ENCODE measurements at places on chromosomes 6 and 20.

DNA sequence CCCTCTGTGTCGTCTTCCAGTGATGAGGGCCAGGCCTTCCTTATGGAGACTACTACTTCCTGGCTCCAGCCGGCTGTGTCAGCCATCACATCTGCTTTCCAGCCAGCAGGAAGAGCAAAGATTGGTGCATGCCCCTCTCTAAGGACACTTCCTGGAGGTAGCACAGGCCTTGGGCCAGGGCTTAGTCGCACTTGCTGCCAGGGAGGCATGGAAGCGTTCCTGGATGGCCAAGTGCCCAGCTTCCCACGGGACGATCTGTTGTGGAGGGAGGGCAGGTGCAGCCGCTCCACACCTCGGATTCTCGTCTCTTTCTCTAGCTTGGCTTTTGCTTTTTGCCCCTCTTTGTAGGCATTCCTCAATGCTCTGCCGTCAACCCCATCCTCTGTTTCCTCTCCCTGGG is 11.9 kb downstream of the ERMARD start:
- no peak for DNase-seq

DNA sequence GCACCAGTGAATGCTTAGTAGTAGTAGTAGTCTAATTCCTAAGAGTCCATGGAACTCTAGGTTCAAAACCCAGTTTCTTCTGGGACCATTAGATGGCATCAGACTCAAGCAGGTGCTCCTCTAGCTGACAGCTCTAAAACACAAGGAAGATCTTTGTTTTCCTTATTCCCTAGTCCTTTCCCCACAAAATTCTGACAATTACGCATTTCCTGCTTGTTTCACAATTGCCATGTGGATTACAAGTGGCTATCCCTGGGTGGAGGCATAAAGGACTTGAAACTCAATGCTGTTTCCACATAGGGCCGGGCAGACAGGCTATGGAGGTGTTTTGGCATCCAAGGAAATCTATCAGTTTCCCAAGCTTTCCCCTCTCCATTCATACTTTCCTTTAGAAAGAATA is 9.2 kb upstream of the HLA-DOB start:
- no peak for DNase-seq

GRCh38 chr6:109628158-109629000 is 62.6 kb downstream of the AK9 start:
- DNase-seq, result no peak

GRCh38 chr6:162198925-162199324 is 528.6 kb downstream of the PRKN start:
- DNase-seq, result no peak

DNA sequence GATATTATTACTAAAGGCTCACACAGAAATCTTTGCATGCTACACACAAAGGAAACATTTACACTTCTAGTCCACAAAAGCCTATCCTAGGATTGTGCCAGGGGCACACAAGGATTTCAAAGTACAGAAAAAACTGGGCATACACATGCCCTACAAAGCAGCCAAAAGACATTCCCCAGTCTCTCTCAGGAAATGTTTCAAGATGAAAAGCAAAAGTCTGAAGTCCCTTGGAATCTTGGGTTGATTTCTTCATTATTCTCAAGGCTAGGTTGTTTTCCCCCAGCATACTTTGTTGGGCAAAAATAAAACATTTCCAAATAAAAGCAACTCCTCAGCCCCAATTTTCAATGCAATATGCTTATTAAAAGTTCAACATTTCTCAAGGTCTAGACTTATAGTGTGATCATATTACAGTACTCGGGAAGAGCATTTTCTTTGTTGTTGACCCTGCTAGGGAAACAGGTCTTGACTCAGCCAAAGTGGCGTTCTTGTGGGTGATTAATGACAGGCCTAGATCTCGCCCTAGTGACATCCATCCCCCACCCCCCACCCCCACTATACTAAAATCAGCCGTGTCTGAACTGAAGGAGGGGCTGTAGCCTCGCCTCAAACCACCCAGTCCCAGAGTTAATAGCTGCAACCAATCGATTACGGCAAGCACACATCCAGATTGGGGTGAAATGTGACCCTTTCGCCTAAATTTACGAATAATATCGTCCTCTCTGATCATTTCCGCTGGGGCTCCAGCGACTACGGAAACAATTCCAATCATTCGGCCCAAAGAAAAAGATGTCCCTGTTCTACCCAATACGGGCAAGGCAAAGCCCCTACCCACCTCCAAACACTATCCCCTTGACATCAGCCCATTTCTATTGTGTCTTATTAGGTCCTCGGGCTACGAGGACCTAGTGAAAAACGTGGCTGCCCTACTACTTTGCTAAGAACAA is 1.4 kb downstream of the AKIRIN2 start:
- no peak for DNase-seq

DNA sequence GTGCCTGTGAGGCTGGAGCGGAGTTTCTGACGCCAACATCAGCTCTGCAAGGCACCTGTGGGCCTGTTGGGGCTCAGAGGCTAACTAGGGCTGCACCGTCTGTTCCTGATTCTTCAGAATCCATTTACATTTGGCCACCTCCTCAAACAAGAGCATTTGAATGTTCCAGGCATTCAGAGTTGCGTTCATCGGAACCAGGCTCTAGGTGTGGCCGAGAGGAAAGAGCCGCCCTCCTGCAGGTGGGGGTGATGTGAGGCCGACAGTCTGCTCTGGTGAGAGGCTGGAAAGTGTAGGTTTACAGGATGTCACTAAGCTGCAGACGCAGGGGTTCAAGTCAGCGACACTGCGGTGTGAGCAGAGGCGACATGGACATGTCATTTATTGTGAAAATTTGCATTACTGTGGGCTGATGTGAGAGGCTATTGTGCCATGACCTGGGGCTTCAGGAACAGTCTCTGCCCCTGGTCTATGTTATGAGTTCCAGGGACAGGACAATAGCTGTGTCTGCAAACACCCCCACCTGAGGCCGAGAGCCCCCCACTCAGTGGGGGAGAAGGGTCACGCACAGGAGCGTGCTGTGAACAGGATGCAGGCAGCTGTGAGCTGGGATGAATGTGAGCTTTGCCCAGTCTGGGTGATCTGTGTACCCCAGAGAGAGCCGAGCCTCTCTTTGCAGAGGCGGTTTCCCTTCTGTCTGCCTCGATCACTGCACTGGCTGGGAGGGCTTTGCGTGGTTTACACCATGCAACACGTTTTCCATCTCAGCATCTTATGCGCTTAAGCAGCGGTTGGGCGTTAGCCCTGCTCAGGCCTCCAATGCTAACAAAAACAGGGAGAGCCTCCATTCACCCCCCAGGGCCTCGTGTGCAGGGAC is 21.1 kb downstream of the SLCO4A1 start:
- no peak for DNase-seq

- no peak for DNase-seq
Measured at GRCh38 chr6:153275997-153276396, 144.9 kb upstream of the RGS17 start.

- DNase-seq, result no peak
Measured at GRCh38 chr6:157188213-157188612, 135.1 kb downstream of the TMEM242 start.

All from stimulated activated CD4-positive, alpha-beta T cell treated with anti-CD3 and anti-CD28 coated beads, TNF-alpha, amount 100 ng/mL, for 1 hour (primary cell).